GM23248 (cell line): ENCODE measurements at places on chromosomes 11 and 22. TPM values are rescaled to one million over a fixed set of nuclear protein-coding genes. Genes with fewer than 3 reads are reported as not detected.

Gene CRELD2
- 78.4 and 80.0 TPM in 2 replicates for polyA plus RNA-seq

Gene APOA4
- polyA plus RNA-seq = not detected in 2 replicates

Gene CNGA4
- not detected in 2 replicates for polyA plus RNA-seq

Gene LRRC74B
- not detected in 2 replicates for polyA plus RNA-seq

Gene UBXN1
- polyA plus RNA-seq = 84.0 and 85.3 TPM in 2 replicates

Gene PGR
- not detected in 2 replicates for polyA plus RNA-seq

Gene CCDC116
- 0.10 TPM in 1 of 2 replicates, not detected in the other for polyA plus RNA-seq

GRCh38 chr11:34492806-34493414 is 20.7 kb downstream of the ELF5 start:
- H3K4me1 ChIP-seq = no peaks in the 10 kb centered on the region
- H3K27me3 ChIP-seq = peaks cover 15% of the 10 kb centered on the region
- DNase-seq = peak; percentile 77
- H3K4me3 ChIP-seq = no peak overlapping the region
- H3K27ac ChIP-seq = no peak overlapping the region
- H3K36me3 ChIP-seq = no peaks in the 10 kb centered on the region

DNA sequence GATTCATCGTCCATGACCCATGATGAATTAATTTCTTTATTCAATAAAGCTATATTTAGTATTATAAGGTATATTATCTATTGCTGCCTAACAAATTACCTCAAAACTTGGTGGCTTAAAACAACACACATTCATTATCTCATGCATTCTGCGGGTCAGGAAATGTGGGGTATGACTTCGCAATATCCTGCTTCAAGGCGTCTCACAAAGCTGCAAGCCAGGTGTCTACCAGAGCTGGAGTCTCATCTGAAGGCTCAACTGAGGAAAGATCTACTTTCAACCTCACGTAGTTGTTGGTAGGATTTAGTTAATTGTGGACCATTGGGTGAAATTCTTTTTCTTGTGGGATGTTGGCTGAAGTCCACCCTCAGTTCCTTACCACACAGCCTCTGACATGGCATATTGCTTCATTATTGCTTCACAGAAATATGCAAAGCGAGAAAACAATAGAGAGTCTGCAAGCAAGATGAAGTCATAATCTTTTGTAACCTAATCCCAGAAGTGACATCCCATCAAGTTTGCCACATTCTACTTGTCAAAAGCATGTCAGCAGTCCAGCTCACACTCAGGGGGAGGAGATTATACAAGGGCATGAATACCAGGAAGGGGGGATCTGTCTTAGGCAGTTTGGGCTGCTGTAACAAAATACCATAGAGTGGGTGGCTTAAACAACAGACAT is 45.1 kb downstream of the KREMEN1 start:
- H3K4me1 ChIP-seq = peaks cover 4% of the 10 kb centered on the region
- H3K4me3 ChIP-seq = no peak overlapping the region
- H3K27me3 ChIP-seq = no peaks in the 10 kb centered on the region
- no peaks in the 10 kb centered on the region for H3K36me3 ChIP-seq

DNA sequence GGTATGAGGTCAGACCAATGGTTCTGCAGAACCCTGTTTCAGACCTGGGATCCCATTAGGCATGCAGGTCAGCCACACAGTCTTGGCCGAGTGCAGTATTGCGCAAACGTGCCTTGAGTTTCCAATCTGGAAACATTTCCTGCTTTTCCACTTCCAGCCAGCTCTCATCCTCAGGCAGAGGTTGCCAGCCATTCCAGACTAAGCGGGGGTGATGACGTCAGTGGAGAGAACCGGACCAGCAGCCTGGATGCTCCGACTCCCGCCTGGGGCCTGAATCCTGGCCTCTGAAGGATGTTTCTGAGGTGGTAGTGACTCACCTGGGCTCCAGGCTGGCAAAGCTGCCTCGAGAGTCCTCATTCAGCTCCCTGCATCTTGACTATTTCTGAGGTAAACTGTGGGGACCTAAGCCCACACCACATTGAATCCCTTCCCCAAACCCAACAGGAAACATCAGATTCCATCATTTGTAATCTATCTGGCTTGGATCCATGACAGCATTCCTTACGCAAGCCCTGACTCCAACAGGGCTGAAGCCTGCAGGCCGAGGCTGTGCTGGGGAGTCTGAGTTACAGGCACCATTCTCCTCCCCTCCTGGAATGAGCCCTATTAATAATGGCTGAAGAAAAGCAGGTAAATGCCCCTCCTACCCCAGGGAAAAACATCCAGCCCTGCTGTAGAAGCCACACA is 83.0 kb downstream of the ABTB2 start:
- no peak overlapping the region for H3K4me3 ChIP-seq
- H3K27ac ChIP-seq = peak overlapping the region; percentile 74
- H3K27me3 ChIP-seq = no peaks in the 10 kb centered on the region

GRCh38 chr11:20592741-20593140 is 6.7 kb upstream of the SLC6A5 start:
- no peak overlapping the region for H3K4me3 ChIP-seq
- H3K36me3 ChIP-seq = no peaks in the 10 kb centered on the region
- H3K27ac ChIP-seq = no peak overlapping the region

DNA sequence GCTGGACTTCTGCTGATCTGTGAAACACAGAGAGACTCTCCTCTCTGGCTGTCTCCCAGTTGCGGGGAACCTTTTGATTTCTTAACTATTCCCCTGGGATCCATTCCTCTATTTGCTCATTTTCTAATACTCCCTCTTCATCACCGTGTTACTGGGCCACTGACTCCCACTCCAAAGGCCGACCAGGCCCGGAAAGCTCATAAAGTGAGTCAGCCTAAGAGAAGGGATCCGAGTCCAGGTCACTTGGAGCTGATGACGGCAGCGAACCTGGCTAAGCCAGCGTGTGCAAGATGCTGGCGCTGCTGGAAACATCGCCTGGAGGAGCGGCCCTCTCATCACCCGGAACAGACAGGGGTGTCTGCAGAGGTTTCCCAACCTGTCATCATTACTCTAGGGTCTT is 112.8 kb downstream of the FBXO7 start:
- no peak overlapping the region for H3K4me3 ChIP-seq
- no peaks in the 10 kb centered on the region for H3K36me3 ChIP-seq
- no peak for DNase-seq
- peaks cover 37% of the 10 kb centered on the region for H3K4me1 ChIP-seq
- no peaks in the 10 kb centered on the region for H3K27me3 ChIP-seq

- no peaks in the 10 kb centered on the region for H3K36me3 ChIP-seq
- H3K4me3 ChIP-seq = no peak overlapping the region
- no peak overlapping the region for H3K27ac ChIP-seq
- H3K4me1 ChIP-seq = no peaks in the 10 kb centered on the region
- H3K27me3 ChIP-seq = no peaks in the 10 kb centered on the region
Observed at GRCh38 chr22:26524870-26525269, 12.6 kb upstream of the TFIP11 start.

DNA sequence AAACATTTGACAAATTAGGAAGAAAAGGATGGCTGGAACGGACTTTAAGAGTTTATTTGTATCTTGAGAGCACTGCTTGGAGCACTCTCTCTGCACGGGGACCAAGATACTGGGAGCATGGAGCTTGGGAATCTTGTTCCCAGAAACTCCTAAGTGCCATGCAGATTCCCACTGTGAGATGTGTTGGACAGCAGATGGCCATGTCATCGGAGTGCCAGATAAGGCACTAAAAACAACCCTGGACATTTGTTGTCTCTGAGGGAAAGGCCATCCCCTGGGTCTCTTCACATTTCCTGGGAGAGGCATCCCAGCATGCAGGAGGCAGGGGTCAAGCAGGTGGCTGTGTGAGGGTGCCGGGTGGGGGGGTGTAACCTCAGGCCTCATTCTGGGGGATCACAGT is 2.9 kb downstream of the KIRREL3 start:
- no peaks in the 10 kb centered on the region for H3K27me3 ChIP-seq
- H3K4me1 ChIP-seq = peaks cover 69% of the 10 kb centered on the region
- peak; percentile 18 for DNase-seq

GRCh38 chr11:61092280-61092766 is 10.0 kb upstream of the CD5 start:
- H3K4me3 ChIP-seq = no peak overlapping the region
- DNase-seq = no peak
- peaks cover 13% of the 10 kb centered on the region for H3K27me3 ChIP-seq
- H3K27ac ChIP-seq = no peak overlapping the region
- no peaks in the 10 kb centered on the region for H3K4me1 ChIP-seq
- no peaks in the 10 kb centered on the region for H3K36me3 ChIP-seq

GRCh38 chr11:50186146-50186545 is 153.5 kb downstream of the OR4C45 start:
- H3K4me3 ChIP-seq = no peak overlapping the region
- no peaks in the 10 kb centered on the region for H3K36me3 ChIP-seq
- DNase-seq = no peak
- no peak overlapping the region for H3K27ac ChIP-seq
- H3K4me1 ChIP-seq = no peaks in the 10 kb centered on the region
- no peaks in the 10 kb centered on the region for H3K27me3 ChIP-seq

GRCh38 chr22:39524753-39525657 is 4.6 kb downstream of the ATF4 start:
- DNase-seq = no peak
- no peak overlapping the region for H3K4me3 ChIP-seq
- H3K4me1 ChIP-seq = peaks cover 5% of the 10 kb centered on the region; the same call in 1 of the 2 replicates
- peaks cover 18% of the 10 kb centered on the region for H3K36me3 ChIP-seq

DNA sequence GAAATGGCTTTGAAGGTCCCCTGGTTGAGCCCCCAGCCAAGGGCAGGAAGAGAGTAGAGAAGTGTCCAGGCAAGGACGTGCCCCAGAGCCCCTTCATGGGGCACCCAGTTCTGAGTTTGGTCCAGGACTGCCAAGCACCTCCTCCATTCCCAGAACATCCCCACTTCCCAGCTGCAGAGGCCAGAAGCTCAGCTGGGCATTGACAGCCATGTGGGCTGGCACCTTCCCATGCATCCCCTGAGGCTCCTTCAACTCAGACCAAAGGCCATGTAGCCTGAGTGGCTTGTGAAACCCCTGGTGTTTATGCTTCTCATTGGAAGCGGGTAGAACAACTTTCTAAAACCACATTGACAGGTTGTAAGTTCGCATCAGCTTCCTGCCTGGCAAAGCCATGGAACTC is 789.6 kb downstream of the TBC1D22A start:
- H3K4me1 ChIP-seq = no peaks in the 10 kb centered on the region
- no peak overlapping the region for H3K4me3 ChIP-seq

DNA sequence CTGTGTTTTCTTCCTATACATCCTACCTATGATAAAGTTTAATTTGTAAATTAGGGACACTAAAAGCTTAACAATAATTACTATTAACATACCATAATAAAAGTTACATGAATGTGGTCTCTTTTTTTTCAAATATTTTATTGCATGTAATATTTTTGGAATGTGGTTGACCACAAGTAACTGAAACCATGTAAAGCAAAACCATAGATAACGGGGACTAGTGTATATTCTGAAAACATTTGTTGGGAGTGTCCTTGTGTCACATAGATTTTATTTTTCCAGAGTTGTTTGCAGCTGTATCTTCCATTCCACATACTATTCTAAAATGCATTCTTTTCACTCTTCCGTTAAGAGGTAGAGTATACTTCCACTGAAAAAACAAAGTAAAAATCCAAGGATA is 200.4 kb downstream of the KIF18A start:
- H3K4me3 ChIP-seq = no peak overlapping the region
- H3K36me3 ChIP-seq = no peaks in the 10 kb centered on the region
- H3K27me3 ChIP-seq = no peaks in the 10 kb centered on the region

GRCh38 chr22:21921729-21922128 is 30.9 kb downstream of the PPM1F start:
- no peaks in the 10 kb centered on the region; the same call in 1 of the 2 replicates for H3K36me3 ChIP-seq
- H3K4me1 ChIP-seq = no peaks in the 10 kb centered on the region
- no peaks in the 10 kb centered on the region for H3K27me3 ChIP-seq

GRCh38 chr22:22682807-22683667 is 38.6 kb downstream of the GGTLC2 start:
- H3K27me3 ChIP-seq = 0 out of 2 replicates have a peak, but pooled peaks cover 4% of the 10 kb centered on the region
- H3K4me1 ChIP-seq = peaks cover 8% of the 10 kb centered on the region
- H3K4me3 ChIP-seq = no peak overlapping the region
- DNase-seq = peak; percentile 30

- H3K4me3 ChIP-seq = no peak overlapping the region
- no peaks in the 10 kb centered on the region for H3K4me1 ChIP-seq
- no peaks in the 10 kb centered on the region; the same call in 1 of the 2 replicates for H3K27me3 ChIP-seq
- peak; percentile 71 for DNase-seq
- no peaks in the 10 kb centered on the region for H3K36me3 ChIP-seq
Observed at GRCh38 chr11:70481625-70482528, 83.5 kb downstream of the CTTN start.

GRCh38 chr11:33128739-33129138 is 32.5 kb downstream of the CSTF3 start:
- no peaks in the 10 kb centered on the region for H3K27me3 ChIP-seq
- no peak overlapping the region for H3K4me3 ChIP-seq
- DNase-seq = no peak
- 0 out of 2 replicates have a peak, but pooled peaks cover 9% of the 10 kb centered on the region for H3K36me3 ChIP-seq
- no peaks in the 10 kb centered on the region for H3K4me1 ChIP-seq

DNA sequence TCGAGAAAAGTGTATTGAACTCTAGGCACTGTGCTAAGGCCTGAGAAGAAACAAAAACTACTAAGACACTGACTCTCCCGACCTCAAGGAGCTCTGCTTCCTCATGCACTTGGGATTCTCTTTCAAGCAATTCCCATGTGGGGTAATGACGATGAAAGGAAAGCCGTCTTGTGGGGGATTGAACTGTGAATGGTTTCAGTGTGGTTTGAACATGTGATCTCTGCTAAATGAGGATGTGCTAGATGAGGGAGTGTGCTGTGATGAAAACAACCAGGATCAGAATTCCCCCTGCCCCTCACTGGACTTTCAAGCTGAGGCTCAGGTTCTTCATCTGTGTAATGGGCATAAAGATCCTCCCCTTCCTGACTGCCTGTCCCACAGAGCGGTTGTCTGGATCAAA is 74.9 kb downstream of the DEPDC5 start:
- no peak overlapping the region for H3K4me3 ChIP-seq
- no peaks in the 10 kb centered on the region for H3K27me3 ChIP-seq
- no peak for DNase-seq
- no peaks in the 10 kb centered on the region for H3K36me3 ChIP-seq
- H3K4me1 ChIP-seq = peaks cover 16% of the 10 kb centered on the region
- no peak overlapping the region for H3K27ac ChIP-seq

- no peaks in the 10 kb centered on the region for H3K36me3 ChIP-seq
Observed at GRCh38 chr11:117701781-117702180, 95.2 kb downstream of the DSCAML1 start.

- no peak overlapping the region for H3K27ac ChIP-seq
- H3K27me3 ChIP-seq = peaks cover 42% of the 10 kb centered on the region
- H3K36me3 ChIP-seq = no peaks in the 10 kb centered on the region
- H3K4me3 ChIP-seq = no peak overlapping the region
Observed at GRCh38 chr11:120001178-120002090, 136.5 kb downstream of the TRIM29 start.
